CD4-positive, CD25-positive, alpha-beta regulatory T cell (primary cell): ENCODE measurements at places on chromosomes 7 and 10.
A peak's percentile ranks its signal among the peaks of the same experiment; 100 is the strongest.

DNA sequence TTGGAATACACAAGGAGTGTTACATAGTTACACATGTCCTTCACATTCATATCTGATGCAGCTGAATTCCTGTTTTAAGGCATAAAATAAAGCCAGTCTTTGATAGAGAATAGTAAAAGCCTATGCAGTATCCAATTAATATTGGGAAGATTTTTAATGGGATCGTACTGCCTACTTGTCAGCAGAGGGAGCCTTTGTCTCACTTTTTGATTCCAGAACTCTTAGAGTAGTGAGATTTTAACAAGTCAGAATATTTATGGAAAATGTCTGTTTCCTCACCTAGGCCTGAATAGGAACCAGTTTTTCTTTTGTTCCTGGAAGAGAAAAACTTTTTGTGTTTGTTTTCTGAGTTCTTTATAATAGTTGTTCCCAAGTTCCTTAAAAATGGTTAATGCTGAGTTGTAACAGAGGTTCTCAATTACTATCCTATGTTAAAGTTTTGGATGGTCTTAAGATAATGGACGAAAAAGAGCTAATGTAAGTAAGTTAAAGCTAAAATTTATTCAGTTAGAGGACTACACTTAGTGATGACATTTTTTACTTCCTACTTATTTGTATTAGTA lies 114.0 kb downstream of the BBS9 start:
- H3K4me1 ChIP-seq: no peaks in the 10 kb centered on the region
- no peaks in the 10 kb centered on the region for H3K27me3 ChIP-seq
- no peak overlapping the region for H3K4me3 ChIP-seq
- no peak for DNase-seq
- no peak overlapping the region for H3K27ac ChIP-seq

DNA sequence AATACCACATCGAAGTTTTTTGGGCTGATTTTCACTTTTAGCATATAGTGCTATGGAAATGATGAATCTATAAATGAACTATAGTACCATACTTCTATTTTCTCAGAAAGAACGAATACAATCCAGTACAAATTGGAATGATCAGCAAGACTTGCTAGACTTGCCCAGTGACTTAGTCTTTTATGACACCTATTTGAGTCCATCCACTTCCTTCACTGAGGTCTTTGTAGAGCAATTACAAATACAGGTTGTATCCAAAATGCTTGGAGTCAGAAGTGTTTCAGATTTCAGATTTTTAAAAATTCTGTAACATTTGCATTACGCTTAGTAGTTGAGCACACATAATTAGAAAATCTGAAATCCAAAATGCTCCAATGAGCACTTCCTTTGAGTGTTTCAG lies 104.3 kb downstream of the NRBF2 start:
- peaks cover 43% of the 10 kb centered on the region for H3K4me1 ChIP-seq
- no peak for DNase-seq
- H3K36me3 ChIP-seq: no peaks in the 10 kb centered on the region
- no peak overlapping the region for H3K27ac ChIP-seq
- H3K4me3 ChIP-seq: no peak overlapping the region

DNA sequence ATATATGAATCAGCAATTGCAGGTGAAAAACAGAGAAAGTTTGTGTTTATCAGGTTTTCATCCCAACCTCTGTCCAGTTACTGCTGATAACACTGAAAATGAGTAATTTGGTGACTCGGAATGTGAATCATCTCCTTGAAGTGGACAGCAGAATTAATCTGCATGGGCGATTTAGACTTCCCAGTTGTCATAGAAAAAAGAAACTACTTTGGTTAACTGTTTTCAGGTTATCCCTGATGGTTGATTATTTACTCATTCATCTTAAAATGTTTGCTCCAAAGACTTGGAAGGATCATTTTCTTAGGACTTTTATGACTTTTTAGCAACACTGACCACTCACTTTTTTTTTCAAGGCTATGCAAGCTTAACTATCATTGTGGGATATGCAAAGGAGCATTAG lies 504.1 kb upstream of the ANKRD30A start:
- H3K4me3 ChIP-seq: no peak overlapping the region
- H3K4me1 ChIP-seq: no peaks in the 10 kb centered on the region
- no peak for DNase-seq
- H3K27ac ChIP-seq: no peak overlapping the region

DNA sequence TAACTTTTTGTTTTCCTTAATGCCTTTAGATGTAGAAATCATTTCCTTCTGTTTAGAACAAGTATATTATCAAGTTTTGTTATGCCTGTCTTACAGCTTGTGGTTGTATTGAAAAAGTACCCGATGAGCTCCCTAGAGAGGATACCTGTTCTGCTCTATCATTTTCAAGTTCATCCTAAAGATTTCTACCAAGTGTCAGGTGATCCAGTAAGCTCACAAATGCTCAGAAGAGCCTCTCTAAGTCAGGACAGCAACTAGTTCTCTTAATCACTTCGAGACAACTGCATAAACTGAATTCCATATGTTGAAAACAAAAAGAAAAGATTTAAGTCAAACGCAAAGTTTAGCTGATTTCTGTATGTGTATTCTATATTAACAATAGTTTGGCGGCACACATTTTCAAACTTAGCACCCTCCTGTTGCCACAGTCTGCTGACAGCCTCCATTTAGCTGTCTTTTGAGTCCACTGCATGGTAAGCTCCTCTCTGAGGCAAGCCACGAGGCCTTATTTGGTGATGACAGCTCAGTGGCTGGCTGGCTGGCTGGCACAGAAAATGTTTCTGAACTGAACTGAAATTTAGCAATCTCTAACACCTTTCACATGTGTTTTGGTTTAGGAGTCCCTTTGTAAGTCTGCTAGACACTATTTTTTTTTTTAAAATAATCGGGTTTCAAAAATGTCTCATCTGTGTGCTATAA lies 59.4 kb downstream of the SEMA3C start:
- H3K4me1 ChIP-seq: no peaks in the 10 kb centered on the region
- no peak for DNase-seq
- H3K27me3 ChIP-seq: no peaks in the 10 kb centered on the region
- no peak overlapping the region for H3K4me3 ChIP-seq

- H3K27ac ChIP-seq: no peak overlapping the region
- no peak for DNase-seq
Measured at GRCh38 chr10:130128062-130128781, 8.0 kb upstream of the GLRX3 start.

- no peak overlapping the region for H3K27ac ChIP-seq
- no peak overlapping the region for H3K4me3 ChIP-seq
- H3K4me1 ChIP-seq: no peaks in the 10 kb centered on the region
- DNase-seq: no peak
Measured at GRCh38 chr10:96417441-96417840, 58.6 kb upstream of the OPALIN start.

- peaks cover 47% of the 10 kb centered on the region for H3K27me3 ChIP-seq
- H3K27ac ChIP-seq: no peak overlapping the region
- no peaks in the 10 kb centered on the region for H3K36me3 ChIP-seq
- no peak for DNase-seq
- no peak overlapping the region for H3K4me3 ChIP-seq
Measured at GRCh38 chr10:117166418-117167345, 28.6 kb upstream of the VAX1 start.

DNA sequence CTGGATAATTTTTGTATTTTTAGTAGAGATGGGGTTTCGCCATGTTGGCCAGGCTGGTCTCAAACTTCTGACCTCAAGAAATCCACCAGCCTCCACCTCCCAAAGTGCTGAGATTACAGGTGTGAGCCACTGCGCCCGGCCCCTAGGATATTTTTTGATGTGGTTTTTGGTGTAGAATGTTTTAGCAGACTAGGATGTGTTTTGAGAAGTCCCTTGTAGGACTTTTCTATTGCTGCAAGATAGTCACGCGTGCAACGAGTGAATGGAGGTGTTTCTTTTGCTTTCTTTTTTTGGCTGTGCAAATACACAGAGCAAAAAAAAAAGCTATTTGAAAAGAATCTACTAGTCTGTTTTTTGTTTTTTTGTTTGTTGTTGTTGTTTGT lies 29.8 kb upstream of the KLF6 start:
- peaks cover 26% of the 10 kb centered on the region for H3K4me1 ChIP-seq
- no peaks in the 10 kb centered on the region for H3K36me3 ChIP-seq
- no peak for DNase-seq
- H3K4me3 ChIP-seq: no peak overlapping the region

DNA sequence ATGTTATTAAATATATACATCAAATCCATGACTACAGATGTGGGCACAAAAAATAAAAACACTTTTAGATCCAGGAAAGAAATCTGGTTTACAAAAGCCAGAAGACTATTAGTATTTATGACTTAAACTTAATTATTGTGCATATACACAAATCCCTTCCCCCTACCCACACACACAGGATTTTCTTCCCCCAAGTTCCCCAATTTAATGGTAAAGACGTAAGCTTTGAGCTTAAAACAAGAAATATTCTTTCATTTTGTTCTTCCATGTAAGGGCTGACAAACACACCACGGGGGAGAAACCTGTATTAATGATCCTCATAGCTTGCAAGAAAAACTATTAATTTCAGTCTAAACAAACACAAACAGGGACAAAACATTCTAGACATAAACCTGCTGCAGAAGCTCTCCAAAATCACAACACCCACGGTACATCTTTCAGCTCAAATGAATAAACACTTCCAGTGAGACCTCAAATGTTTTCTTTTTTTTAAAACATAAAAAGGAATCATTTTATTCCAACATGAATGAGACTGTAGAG lies 28.5 kb downstream of the OSBPL3 start:
- H3K27me3 ChIP-seq: no peaks in the 10 kb centered on the region
- H3K36me3 ChIP-seq: no peaks in the 10 kb centered on the region
- H3K4me3 ChIP-seq: no peak overlapping the region
- peaks cover 15% of the 10 kb centered on the region for H3K4me1 ChIP-seq
- H3K27ac ChIP-seq: no peak overlapping the region
- DNase-seq: no peak

DNA sequence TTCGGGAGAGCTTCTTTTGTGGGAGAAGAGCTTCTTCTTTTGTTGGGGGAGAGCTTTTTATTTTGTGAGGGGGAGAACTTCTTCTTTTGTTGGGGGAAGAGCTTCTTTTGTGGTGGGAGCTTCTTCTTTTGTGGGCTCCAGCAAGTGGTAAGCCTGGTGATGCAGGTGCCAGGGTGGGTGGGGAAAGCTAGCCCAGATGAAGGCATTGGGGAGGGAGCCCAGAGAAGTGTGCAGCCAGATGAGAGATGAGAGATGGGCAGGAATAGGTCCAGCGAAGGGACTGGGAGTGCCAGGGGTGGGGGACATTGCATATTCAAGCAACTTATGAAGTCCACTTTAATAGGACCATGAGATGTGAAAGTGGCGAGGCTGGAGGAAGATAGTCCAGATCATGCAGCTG lies 9.7 kb downstream of the ADRA2A start:
- no peak overlapping the region for H3K27ac ChIP-seq
- H3K27me3 ChIP-seq: peaks cover 4% of the 10 kb centered on the region
- no peak for DNase-seq
- H3K36me3 ChIP-seq: no peaks in the 10 kb centered on the region

GRCh38 chr10:118333871-118334270 lies 8.3 kb downstream of the FAM204A start:
- H3K4me3 ChIP-seq: no peak overlapping the region
- no peak for DNase-seq
- H3K36me3 ChIP-seq: peaks cover 63% of the 10 kb centered on the region
- no peaks in the 10 kb centered on the region for H3K4me1 ChIP-seq

- no peak overlapping the region for H3K4me3 ChIP-seq
- H3K4me1 ChIP-seq: no peaks in the 10 kb centered on the region
- no peaks in the 10 kb centered on the region for H3K27me3 ChIP-seq
- H3K27ac ChIP-seq: no peak overlapping the region
- no peak for DNase-seq
Measured at GRCh38 chr10:71241830-71242621, 29.7 kb downstream of the UNC5B start.

DNA sequence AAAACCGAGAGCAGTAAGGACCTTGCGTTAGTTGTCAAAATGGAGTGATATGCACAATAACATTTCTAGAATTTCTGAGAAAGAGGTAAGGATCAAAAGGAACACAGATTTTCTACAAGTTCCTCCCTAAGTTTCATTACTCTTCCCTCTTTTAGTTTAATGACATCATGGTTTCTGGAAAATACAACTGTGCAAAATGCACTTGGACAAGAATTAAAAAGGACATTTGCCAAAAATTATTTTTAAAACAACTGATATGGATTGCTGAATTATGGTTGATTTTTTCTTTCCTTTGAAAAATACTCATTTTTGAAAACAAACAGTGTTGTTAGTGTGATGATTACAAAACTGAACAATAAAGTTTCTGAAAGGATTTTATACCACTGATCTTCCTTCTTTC lies 52.1 kb downstream of the SRI start:
- no peaks in the 10 kb centered on the region for H3K36me3 ChIP-seq
- H3K4me3 ChIP-seq: no peak overlapping the region
- H3K27me3 ChIP-seq: no peaks in the 10 kb centered on the region
- no peak for DNase-seq

DNA sequence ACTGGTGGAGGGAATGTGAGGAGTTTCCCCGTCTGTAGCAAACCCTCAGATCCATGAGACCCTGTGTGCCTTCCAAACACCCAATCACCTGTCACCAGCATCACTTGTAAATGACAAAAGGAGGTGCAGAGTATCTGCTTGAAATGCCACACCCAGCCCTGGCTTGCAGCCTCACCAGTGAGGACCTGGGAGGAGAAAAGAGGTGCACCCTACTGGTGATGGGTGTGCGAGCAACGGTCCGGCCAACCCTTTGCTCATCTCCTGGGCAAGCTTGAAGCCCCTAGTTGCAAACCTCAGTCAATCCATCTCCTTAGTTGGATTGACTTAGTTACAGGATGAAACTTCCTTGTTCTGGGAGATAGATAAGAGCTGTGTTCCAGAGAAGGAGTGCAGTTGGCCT lies 62.4 kb upstream of the WAPL start:
- no peaks in the 10 kb centered on the region for H3K4me1 ChIP-seq
- H3K36me3 ChIP-seq: no peaks in the 10 kb centered on the region
- H3K27me3 ChIP-seq: no peaks in the 10 kb centered on the region
- no peak overlapping the region for H3K27ac ChIP-seq

DNA sequence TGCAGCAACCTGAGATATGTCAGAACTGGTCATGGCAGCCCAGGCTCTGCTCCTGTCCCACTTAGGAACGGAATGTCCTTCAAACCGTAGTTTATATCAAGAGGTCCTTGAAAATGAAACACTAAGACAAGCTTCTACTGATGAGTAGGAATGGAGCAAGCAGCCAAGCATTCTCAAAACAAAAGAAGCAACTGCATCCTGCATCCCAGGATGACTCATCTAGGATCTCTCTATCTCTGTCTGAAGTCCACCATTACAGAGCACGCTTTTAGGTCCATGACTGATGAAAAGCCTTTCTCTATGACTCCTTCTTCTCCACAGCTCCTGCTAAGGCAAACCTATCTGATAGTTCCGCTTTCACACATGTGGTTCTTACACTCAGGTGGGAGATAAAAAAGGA lies 16.3 kb downstream of the MBL2 start:
- no peaks in the 10 kb centered on the region for H3K27me3 ChIP-seq
- no peak overlapping the region for H3K27ac ChIP-seq
- DNase-seq: no peak
- no peaks in the 10 kb centered on the region for H3K36me3 ChIP-seq
- no peak overlapping the region for H3K4me3 ChIP-seq
- H3K4me1 ChIP-seq: no peaks in the 10 kb centered on the region

- H3K27me3 ChIP-seq: no peaks in the 10 kb centered on the region
- no peak overlapping the region for H3K27ac ChIP-seq
- DNase-seq: peak; percentile 63
- no peak overlapping the region for H3K4me3 ChIP-seq
Measured at GRCh38 chr10:31490858-31491504, 172.0 kb downstream of the ZEB1 start.
